H7 (cell line): ENCODE measurements at places on chromosomes 11 and 22. TPM values are rescaled to one million over a fixed set of nuclear protein-coding genes. Genes with fewer than 3 reads are reported as not detected.

KCTD14 gene
- total RNA-seq: 13.3 and 17.1 TPM in 2 replicates

MYBPC3 gene
- total RNA-seq: not detected in 2 replicates

LRRC4C gene
- 0.66 TPM in 1 of 2 replicates, not detected in the other for total RNA-seq

PATZ1 gene
- total RNA-seq: 43.0 and 44.2 TPM in 2 replicates

TMPRSS4 gene
- total RNA-seq: 0.38 TPM in 1 of 2 replicates, not detected in the other

POU2AF3 gene
- 0.87 and 1.0 TPM in 2 replicates for total RNA-seq

TECTA gene
- 0.22 and 0.28 TPM in 2 replicates for total RNA-seq

SCO2 gene
- total RNA-seq: 1.2 TPM in 1 of 2 replicates, not detected in the other

SAA4 gene
- total RNA-seq: not detected in 2 replicates

RAB38 gene
- 17.0 and 20.4 TPM in 2 replicates for total RNA-seq

TNRC6B gene
- total RNA-seq: 13.0 and 21.4 TPM in 2 replicates

LRRN4CL gene
- 0.14 and 0.30 TPM in 2 replicates for total RNA-seq

MOV10L1 gene
- not detected in 2 replicates for total RNA-seq

NLRP6 gene
- 0.26 and 0.55 TPM in 2 replicates for total RNA-seq

BDNF gene
- total RNA-seq: 2.2 and 2.9 TPM in 2 replicates

NOX4 gene
- total RNA-seq: 0.69 and 1.3 TPM in 2 replicates

PANX3 gene
- total RNA-seq: not detected in 2 replicates

OR52I2 gene
- total RNA-seq: not detected in 2 replicates
